ENCODE measurements at places on chromosomes 5 and 9.

DNA sequence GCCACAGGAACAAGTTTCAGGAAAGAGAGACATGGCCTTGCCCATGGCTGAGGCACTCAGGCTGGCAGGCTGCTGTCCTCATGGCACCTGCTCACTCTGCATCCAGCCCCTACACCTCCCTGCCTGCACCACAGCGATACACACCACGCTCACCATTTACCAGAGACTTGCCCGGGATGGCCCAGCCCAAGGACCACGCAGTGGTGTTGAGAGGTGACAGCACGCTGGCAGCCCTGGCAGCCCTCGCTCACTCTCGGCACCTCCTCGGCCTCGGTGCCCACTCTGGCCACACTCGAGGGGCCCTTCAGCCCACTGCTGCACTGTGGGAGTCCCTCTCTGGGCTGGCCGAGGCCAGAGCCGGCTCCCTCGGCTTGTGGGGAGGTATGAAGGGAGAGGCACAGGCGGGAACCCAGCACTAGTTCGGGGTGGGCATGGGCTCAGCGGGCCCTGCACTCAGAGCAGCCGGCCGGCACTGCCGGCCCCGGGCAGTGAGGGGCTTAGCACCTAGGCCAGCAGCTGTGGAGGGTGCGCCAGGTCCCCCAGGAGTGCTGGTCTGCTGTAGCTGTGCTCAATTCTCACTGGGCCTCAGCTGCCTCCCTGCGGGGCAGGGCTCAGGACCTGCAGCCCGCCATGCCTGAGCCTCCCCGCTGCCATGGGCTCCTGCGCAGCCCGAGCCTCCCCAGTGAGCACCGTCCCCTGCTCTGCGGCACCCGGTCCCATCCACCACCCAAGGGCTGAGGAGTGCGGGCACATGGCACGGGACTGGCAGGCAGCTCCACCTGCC, 20.3 kb downstream of the ZDHHC11B start:
- DNase-seq = no peak

GRCh38 chr5:22855824-22856223, 2.7 kb upstream of the CDH12 start:
- no peak for DNase-seq

- no peak for DNase-seq
Measured at GRCh38 chr5:65104831-65105230, 336.1 kb downstream of the CWC27 start.

DNA sequence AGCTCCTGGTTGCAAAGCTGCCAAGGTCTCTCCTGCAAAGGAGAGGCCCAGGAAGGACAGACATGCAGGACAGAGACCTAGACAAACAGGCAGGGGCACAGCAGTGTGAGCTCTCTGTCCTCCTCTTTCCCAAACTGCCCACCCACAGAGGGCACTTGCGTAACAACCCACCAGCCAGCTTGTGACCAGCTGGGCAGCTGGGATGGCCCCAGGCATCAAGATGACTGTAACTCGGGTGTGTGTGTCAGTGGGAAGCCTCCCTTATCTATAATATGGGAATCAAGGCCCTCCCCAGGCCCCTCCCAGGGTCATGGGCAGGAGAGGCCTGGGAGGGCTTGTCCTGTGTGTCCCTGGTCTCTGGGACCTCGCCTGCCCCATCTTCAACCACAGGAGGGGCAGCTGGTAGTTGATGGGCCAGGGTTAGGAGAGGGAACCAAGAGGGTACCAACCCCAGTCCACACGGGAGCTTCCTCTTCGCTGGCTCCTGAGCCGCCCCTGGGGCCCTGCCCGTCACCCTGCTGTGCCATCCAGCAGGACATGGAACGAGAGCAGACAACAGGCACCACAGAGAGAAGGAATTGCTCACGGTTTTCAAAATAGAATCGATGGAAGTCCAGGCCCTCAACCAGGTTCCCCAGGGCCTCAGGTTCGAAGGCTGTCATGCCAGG, 37.9 kb downstream of the SLC6A7 start:
- no peak for DNase-seq

- DNase-seq = no peak
Measured at GRCh38 chr9:93126825-93127368, 7.2 kb downstream of the NINJ1 start.

DNA sequence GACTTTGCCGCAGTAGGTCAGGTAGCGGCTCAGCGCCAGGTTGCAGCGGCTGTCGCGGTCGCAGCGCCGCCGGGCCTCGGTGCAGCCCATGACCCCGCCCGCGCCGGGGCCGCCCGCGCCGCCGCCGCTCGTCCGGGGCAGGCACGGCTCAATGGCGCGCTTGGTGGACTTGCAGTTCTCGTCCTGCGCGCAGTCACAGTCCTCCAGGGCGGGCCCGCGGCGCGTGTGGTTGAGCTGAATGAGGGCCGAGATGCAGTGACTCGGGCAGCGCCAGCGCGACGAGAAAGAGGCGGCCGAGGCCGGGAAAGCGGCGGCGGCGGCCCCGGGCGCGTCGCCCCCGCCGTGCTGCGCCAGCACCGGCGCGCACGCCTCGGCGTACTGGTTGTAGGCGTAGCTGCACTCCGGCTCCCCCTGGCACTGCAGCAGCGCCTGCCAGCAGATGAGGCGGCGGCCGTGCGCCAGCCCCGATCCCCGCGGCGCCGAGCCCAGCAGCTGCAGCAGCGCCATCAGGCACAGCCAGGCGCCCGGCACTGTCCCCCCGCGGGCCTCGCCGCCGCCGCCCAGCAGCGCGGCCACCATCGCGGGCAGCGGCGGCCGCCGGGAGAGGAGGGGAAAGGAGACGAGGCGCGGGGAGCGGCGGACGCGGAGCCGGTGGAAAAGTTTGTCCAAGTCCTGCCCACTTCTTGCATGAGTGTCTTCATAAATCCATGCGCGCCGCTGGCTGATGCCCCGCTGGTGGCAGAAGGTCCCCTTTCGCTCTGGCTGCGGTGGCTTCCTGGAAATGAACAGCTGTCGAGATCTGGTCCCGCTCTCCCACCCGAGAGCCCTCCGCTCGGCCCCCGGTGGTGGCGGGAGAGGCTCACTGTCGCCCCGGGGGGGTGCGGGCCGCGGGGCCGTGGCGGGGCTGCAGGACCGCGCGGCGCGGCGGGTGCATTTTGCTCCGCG, 833 bp downstream of the GAS1 start:
- DNase-seq = peak; percentile 88

DNA sequence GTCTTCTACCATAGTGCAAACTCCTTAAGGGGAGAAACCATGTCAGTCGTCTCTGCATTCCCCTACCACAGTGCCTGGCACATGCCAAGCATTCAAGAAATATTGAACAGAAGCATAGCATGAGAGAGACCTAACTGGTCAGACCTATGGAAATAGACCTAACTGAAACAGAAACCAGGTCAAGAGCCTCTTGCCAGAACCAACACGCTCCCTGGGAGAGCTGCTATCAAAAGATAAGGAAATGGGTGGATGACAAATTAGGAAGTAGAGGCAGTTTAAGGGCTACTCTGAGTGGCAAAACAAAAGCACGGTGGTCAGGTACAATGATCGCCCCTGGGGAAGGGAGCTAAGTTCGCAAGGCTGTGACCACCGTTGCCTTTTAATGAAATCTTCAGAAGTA, 66.0 kb upstream of the SMIM15 start:
- no peak for DNase-seq

DNA sequence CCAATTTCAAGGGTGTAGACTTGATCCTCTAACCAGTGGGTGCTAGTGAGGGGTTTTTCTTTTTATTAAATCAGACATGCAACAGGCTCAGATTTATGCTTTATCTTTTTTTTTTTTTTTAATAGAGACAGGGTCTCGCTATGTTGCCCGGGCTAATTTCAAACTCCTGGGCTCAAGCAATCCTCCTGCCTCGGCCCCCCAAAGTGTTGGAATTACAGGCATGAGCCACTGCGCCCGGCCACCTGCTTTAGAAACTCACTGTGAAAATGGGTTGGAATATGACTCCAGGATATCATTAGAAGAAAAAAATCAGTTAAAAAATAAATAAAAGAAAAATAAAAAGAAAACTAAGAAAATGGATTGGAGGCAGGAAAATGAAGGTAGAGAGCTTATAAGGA, 50.7 kb downstream of the STOM start:
- DNase-seq = no peak

DNA sequence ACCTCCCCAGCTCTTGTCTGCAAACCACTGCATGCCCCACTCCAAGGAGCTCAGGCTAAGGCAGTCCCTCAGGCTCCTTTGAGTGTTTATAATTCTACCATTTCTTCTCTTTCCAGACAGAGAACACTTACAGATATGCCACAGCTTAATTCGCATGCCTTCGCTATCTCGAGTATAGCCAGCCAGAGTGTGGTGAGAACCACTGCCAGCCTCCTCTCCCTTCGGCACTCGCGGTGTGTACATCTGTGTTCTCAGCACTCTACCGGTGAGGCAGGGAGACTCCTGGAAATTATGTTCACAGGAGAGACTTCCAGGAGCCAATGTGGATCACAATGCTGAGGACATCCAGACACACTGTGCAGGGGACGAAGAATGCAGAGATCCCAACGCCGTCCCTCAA, 143.7 kb upstream of the IRX1 start:
- no peak for DNase-seq

DNA sequence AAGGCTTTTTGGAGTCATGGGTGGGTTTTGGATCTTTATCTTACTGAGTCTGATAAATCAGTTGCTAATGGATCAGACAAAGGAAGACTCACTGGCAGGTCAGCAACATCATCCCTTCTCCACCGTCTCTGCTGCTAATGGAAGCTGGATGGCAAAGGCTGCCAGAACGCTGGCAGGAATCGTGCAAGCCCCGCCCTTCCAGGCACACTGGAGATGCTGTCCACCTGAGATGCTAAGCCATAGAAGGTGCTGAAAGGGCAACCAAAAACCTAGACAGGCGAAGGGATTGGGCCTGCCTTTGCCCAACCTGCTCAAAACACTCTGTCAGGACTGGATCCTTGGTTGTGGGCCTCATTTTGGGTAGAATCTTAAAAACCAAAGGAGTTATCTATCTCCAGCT, 139.5 kb upstream of the FSTL4 start:
- DNase-seq = no peak
